ENCODE measurements at places on chromosomes 11 and 22.
A peak's percentile ranks its signal among the peaks of the same experiment; 100 is the strongest.

- peaks cover 3% of the 10 kb centered on the region for H3K4me1 ChIP-seq
- no peak overlapping the region for H3K4me3 ChIP-seq
- H3K36me3 ChIP-seq, result no peaks in the 10 kb centered on the region
These were observed 24.2 kb downstream of the CD44 start for GRCh38 chr11:35163209-35163608.

DNA sequence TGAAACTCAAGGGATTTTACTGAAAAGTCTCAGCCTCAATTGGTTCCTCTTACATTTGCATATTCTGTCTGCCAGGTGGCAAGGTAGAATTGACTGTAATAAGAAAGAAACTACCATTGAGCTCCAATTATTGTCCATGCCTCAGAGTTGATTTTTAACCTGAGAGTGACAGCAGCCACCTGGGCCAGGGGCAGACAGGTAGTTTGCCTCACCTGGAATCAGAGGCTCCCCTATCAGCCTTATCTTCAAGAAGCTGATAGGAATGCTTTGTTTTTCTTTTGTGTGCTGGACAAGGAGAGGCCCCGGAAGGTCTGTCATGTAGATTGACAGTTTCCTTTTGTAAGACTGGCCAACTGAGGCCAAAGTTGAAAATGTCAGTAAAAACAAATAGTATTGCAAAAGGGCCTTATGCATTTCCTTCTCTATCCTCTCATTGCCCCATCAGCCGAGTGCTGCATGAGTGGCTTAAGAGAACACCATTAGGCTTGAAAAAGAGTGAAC is 34.1 kb downstream of the CD44 start:
- no peaks in the 10 kb centered on the region for H3K4me1 ChIP-seq
- H3K27me3 ChIP-seq, result peaks cover 2% of the 10 kb centered on the region
- H3K4me3 ChIP-seq, result no peak overlapping the region
- H3K27ac ChIP-seq, result no peak overlapping the region
- no peak for DNase-seq

- H3K4me1 ChIP-seq, result peaks cover 4% of the 10 kb centered on the region
- H3K27ac ChIP-seq, result no peak overlapping the region
- DNase-seq, result peak; percentile 4
- H3K36me3 ChIP-seq, result no peaks in the 10 kb centered on the region
These were observed 22.7 kb upstream of the CD5 start for GRCh38 chr11:61079416-61080150.

DNA sequence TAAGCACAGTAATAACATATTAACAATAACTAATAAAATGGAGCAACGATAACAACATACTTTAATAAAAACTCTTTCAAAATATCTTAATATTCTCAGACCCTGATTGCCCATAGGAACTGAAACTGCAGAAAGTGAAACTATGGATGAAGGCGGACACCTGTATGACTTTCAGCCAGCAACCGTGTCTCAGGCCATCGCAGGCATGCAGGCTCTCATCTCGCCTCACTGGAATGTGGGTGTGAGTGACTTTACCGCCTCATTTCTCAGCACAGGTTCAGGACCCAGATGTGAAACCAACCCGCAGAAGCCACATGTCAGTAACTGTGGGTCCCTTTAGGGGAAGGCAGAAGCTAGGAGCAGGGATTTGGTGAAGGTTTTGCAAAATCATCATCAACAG is 539.1 kb downstream of the FAM181B start:
- H3K4me3 ChIP-seq, result no peak overlapping the region
- no peaks in the 10 kb centered on the region for H3K36me3 ChIP-seq
- no peaks in the 10 kb centered on the region for H3K4me1 ChIP-seq
- no peak for DNase-seq

- H3K4me3 ChIP-seq, result no peak overlapping the region
- H3K4me1 ChIP-seq, result no peaks in the 10 kb centered on the region
- H3K27me3 ChIP-seq, result no peaks in the 10 kb centered on the region
- no peak overlapping the region for H3K27ac ChIP-seq
These were observed 406.7 kb downstream of the TBC1D22A start for GRCh38 chr22:47168900-47169800.

DNA sequence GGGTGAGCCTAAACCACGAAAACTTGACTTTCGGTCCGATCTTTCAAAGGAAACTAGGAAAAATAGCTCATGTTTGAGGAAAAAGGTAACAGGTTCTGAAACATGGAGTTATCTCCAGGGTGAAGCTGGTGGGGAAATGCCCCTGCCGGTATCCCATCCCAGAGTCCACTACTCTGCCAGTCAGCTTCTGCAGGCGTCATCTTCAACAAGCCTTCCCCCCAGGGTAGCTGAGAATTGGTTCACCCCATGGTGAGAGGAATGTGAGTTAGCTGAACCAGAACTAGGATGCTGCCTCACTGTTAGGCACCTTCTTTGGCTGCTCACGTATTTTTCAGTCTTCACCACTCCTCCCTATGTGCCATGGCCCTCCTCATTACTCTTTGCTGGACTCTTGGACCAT is 1.1 kb downstream of the GVQW3 start:
- H3K4me3 ChIP-seq, result peak overlapping the region; percentile 92
- no peaks in the 10 kb centered on the region for H3K27me3 ChIP-seq
- H3K4me1 ChIP-seq, result peaks cover 11% of the 10 kb centered on the region

DNA sequence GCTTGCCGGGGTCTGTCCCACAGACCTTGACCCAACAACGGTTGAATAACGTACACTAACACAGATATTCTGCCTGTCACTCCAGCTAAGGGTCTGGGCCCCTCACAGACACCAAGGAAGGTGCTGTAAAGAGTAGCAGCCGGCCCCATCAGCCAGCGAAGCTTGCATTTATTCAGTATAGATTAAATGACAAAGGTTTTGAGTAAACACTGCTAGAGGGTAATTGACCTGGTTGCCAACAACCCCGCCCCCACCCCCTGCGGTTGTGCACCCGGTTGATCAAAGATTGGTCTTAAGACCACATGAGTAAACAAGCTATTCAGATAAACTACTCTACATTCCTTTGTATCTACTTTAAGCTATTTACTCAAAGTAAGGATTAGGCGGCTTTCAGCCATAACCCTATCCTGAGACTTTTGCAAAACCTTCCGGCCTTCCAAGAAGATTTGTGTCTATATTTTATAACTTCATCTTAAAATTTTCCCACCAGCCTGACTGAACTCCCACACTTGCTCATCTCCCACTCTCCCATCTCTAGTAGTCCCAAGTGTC is 4.8 kb upstream of the CKAP5 start:
- H3K4me1 ChIP-seq, result peaks cover 5% of the 10 kb centered on the region
- DNase-seq, result no peak
- no peaks in the 10 kb centered on the region for H3K36me3 ChIP-seq
- no peak overlapping the region for H3K27ac ChIP-seq
- H3K4me3 ChIP-seq, result no peak overlapping the region
- H3K27me3 ChIP-seq, result no peaks in the 10 kb centered on the region

DNA sequence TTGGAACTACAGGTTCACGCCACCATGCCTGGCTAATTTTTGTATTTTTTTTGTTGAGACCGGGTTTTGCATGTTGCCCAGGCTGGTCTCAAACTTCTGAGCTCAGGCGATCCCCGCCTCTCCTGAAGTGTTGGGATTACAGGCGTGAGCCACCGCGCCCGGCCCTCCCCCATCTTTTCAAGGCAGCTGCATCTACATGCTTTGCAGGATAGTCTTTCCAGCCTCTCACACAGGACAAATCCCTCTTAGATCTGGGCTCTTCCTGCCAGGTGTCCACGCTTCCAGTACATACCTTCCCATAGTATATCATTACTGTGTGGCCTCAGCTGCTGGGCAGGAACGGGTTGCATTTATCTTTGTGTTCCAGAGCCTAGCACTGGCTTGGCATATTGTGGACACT is 49.7 kb downstream of the C11orf96 start:
- DNase-seq, result no peak
- H3K36me3 ChIP-seq, result no peaks in the 10 kb centered on the region
- H3K4me1 ChIP-seq, result peaks cover 10% of the 10 kb centered on the region
- H3K27me3 ChIP-seq, result peaks cover 27% of the 10 kb centered on the region

DNA sequence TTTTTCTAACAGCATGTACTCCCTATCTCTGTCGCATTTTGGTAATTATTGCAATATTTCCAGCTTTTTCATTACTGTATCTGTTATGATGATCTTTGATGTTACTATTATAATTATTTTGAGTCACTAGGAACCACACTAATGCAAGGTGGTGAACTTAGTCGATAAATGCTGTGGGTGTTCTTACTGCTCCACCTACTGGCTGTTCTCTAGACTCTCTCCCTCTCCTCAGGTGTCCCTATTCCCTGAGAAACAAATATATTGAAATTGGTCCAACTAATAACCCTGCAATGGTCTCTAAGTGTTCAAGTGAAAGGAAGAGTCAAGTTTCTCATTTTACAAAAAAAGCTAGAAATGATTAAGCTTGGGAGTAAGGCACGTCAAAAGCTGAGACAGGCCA is 10.5 kb downstream of the ARL14EP start:
- no peak overlapping the region for H3K27ac ChIP-seq
- no peak overlapping the region for H3K4me3 ChIP-seq
- no peak for DNase-seq
- H3K36me3 ChIP-seq, result peaks cover 79% of the 10 kb centered on the region
- H3K27me3 ChIP-seq, result no peaks in the 10 kb centered on the region

GRCh38 chr11:68582416-68583040 is 101.8 kb upstream of the GAL start:
- no peak overlapping the region for H3K27ac ChIP-seq
- no peak for DNase-seq
- H3K36me3 ChIP-seq, result peaks cover 90% of the 10 kb centered on the region
- no peaks in the 10 kb centered on the region for H3K27me3 ChIP-seq
- H3K4me3 ChIP-seq, result no peak overlapping the region

GRCh38 chr11:117220999-117221774 is 10.7 kb downstream of the PCSK7 start:
- H3K27ac ChIP-seq, result no peak overlapping the region
- peaks cover 58% of the 10 kb centered on the region for H3K4me1 ChIP-seq
- no peak overlapping the region for H3K4me3 ChIP-seq
- DNase-seq, result no peak
- H3K27me3 ChIP-seq, result no peaks in the 10 kb centered on the region

DNA sequence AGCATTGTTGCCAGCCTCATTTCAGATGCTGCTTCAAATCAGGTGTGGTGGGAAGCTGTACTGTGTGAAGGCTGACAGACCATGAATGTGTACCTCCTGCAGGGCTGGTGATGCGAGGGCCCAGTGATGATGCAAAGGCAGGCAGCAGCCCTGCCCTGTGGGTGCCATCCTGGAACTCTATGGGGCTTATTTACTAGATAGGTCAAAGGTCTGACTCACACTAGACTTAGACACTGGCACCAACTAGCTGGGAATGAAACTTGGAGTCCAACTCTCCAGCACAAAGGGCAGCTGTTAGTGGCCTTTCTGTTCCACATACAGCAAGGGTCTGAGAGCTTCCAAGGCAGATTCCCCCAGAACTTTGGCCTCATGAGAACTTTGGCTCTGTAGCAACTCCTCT is 138.4 kb downstream of the TTC17 start:
- no peak overlapping the region for H3K4me3 ChIP-seq
- no peak overlapping the region for H3K27ac ChIP-seq
- no peaks in the 10 kb centered on the region for H3K27me3 ChIP-seq
- no peaks in the 10 kb centered on the region for H3K4me1 ChIP-seq

- H3K27me3 ChIP-seq, result no peaks in the 10 kb centered on the region
- H3K36me3 ChIP-seq, result no peaks in the 10 kb centered on the region
- no peak overlapping the region for H3K27ac ChIP-seq
- peak; percentile 71 for DNase-seq
These were observed 39.0 kb downstream of the TBX1 start for GRCh38 chr22:19799322-19800190.

GRCh38 chr11:66866511-66866986 is 9.7 kb downstream of the LRFN4 start:
- no peak overlapping the region for H3K4me3 ChIP-seq
- H3K36me3 ChIP-seq, result peaks cover 23% of the 10 kb centered on the region
- DNase-seq, result no peak
- no peak overlapping the region for H3K27ac ChIP-seq
- peaks cover 71% of the 10 kb centered on the region for H3K4me1 ChIP-seq

DNA sequence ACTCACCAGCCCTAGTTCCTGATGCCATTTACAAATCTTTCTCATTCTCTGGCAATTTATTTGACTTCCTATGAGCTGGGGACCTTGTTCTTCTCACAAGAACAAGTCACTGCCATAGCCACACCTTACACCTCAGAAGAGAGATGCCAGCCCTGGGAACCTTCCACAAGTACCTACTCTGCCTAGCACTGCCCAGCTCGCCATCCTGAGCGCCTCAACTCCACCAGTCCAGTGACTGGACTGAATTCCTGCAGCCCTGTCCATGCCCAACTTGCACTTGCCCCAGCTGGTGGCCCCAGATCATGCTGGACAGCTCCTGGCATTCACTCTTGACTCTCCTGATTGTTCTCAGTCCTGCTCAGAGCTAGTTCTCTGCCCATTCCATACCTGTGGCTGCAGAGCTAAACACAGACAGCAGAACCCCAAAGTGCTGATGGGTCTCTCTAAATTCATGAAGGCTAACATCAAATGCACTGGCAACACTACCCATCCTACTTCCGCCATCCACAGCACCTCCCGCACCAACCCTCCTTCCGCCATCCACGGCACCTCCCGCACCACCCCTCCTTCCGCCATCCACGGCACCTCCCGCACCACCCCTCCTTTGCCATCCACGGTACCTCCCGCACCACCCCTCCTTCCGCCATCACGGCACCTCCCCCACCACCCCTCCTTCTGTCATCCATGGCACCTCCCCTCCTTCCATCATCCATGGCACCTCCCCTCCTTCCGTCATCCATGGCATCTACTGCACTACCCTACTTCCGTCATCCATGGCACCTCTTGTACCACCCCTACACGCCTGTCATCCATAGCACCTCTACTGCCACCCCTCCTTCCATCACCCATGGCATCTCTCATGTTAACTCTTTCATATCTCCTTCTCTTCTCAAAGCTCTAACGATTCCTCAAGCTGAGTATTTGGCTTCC is 23.6 kb upstream of the SLC25A1 start:
- no peaks in the 10 kb centered on the region for H3K36me3 ChIP-seq
- no peak overlapping the region for H3K27ac ChIP-seq
- peaks cover 14% of the 10 kb centered on the region for H3K4me1 ChIP-seq
- DNase-seq, result peak; percentile 79
- peaks cover 59% of the 10 kb centered on the region for H3K27me3 ChIP-seq

- DNase-seq, result no peak
- no peaks in the 10 kb centered on the region for H3K36me3 ChIP-seq
- no peak overlapping the region for H3K4me3 ChIP-seq
- no peak overlapping the region for H3K27ac ChIP-seq
- H3K27me3 ChIP-seq, result no peaks in the 10 kb centered on the region
- H3K4me1 ChIP-seq, result no peaks in the 10 kb centered on the region
These were observed 187.1 kb upstream of the DDI1 start for GRCh38 chr11:103849366-103849765.

GRCh38 chr22:38353701-38354100 is 36.5 kb upstream of the CSNK1E start:
- no peak overlapping the region for H3K27ac ChIP-seq
- 0 out of 3 replicates have a peak, but pooled peaks cover 4% of the 10 kb centered on the region for H3K36me3 ChIP-seq
- DNase-seq, result no peak
- H3K27me3 ChIP-seq, result no peaks in the 10 kb centered on the region
- H3K4me1 ChIP-seq, result peaks cover 16% of the 10 kb centered on the region
- H3K4me3 ChIP-seq, result no peak overlapping the region

- H3K4me1 ChIP-seq, result no peaks in the 10 kb centered on the region
- H3K4me3 ChIP-seq, result no peak within 1 kb of the TSS
- H3K27me3 ChIP-seq, result peaks cover 59% of the 10 kb centered on the region
- no peak within 1 kb of the TSS for H3K27ac ChIP-seq
- no peaks in the 10 kb centered on the region for H3K36me3 ChIP-seq
These were observed at the start of gene CD6 for GRCh38 chr11:60971520-60971919. CD6 (plus strand) TSS chr11:60971680; CDS start chr11:60971866, 186 bp downstream.

- no peak for DNase-seq
- H3K4me1 ChIP-seq, result no peaks in the 10 kb centered on the region
- peaks cover 17% of the 10 kb centered on the region for H3K27me3 ChIP-seq
- no peak overlapping the region for H3K27ac ChIP-seq
- H3K4me3 ChIP-seq, result no peak overlapping the region
- no peaks in the 10 kb centered on the region for H3K36me3 ChIP-seq
These were observed 236.8 kb downstream of the MN1 start for GRCh38 chr22:27564806-27565205.
